ENCODE measurements at places on chromosomes 3 and 15.

DNA sequence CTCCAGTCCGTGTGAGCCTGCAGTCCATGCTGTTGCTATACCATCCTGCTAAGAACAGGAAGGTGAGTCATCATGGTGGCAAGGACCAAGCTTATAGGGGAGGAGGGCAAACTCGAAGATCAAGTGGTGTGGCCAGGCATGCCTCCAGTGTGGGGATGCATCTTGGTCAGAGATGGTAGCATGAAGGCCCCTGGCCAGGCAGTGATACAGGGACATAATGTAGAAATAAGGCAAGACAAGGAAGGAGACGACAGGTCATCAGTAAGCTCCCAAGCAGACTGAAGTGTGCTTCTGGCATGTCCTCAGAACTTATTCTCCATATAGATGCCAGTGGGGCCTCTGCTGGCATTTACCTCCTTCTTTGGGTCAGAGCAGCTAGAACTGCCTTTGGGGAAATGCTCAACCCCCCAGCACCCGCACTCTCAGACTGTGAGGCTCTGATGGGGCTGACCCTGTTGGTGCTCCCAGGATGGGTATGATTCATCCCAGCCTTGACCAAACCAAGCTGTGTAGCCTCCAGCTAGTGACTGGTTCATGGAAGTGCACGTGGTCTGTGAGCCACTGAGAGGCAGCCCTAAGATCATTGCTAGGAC is 52.5 kb upstream of the ATP2B2 start:
- DNase-seq: no peak

DNA sequence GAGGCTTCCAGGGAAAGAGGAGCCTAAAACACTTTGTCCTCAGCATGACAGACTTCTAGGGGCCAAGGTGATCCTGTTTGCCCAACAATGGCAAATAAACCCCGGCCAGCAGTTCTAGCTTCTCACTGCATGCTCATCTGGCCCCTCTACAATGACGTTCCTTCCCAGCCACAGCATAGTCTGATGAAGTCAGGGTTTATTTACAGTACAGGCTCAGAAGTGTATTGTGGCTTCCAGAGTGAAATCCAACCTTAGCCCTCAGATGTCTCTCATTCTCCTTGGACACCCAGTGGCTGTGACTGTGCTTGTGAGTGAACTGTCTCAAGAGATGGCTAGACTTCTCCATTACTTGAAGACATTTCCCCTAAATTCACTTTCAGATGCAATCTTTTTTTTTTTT is 40.8 kb downstream of the BFSP2 start:
- no peak for DNase-seq

- DNase-seq: no peak
Observed at GRCh38 chr3:148535001-148535400, 162.7 kb upstream of the AGTR1 start.

GRCh38 chr3:105255350-105255749 is 111.4 kb upstream of the ALCAM start:
- DNase-seq: no peak

- DNase-seq: no peak
Observed at GRCh38 chr3:57150113-57150581, 15.0 kb downstream of the IL17RD start.

- no peak for DNase-seq
Observed at GRCh38 chr3:99172736-99173657, 271.5 kb upstream of the DCBLD2 start.

- DNase-seq: no peak
Observed at GRCh38 chr3:32577174-32577573, 6.5 kb upstream of the DYNC1LI1 start.

- DNase-seq: no peak
Observed at GRCh38 chr3:47427866-47428265, 47.0 kb downstream of the PTPN23 start.

- no peak for DNase-seq
Observed at GRCh38 chr3:154040283-154040682, 80.9 kb upstream of the ARHGEF26 start.

DNA sequence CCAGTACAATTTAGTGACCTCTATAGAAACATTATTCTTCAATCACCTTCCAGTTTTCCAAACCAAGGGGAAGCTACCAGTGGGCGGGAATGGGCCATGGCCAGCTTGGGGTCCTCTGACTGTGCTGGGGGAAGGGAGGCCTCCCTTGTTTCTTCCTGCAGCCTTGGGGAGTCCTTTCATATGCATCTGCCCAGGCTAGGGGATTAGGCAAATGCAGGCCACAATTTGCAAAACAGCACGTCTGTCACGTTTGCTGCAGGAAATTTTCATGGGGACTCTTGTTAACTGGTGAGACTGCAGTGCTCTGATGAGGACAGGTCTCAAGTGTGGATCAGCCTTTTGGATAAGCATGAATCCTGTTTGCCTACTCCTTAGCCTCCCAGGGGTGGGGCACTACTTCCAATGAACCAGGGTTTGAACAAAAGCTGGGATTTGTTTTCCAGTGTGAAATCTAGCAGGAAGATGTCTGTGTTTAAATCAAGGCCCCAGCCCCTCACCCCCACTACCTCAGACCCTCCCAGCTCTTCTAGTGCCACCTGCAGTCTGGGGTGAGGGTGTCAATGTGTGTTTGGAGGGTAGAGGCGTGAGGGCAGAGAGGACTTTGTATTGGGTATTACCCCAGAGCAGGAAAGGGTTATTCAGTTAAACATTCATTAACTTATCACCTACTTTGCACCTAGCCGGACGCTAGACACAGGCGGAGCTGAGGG is 219.9 kb downstream of the OPA1 start:
- no peak for DNase-seq

- DNase-seq: no peak
Observed at GRCh38 chr3:194286375-194287146, 64.6 kb downstream of the CPN2 start.

DNA sequence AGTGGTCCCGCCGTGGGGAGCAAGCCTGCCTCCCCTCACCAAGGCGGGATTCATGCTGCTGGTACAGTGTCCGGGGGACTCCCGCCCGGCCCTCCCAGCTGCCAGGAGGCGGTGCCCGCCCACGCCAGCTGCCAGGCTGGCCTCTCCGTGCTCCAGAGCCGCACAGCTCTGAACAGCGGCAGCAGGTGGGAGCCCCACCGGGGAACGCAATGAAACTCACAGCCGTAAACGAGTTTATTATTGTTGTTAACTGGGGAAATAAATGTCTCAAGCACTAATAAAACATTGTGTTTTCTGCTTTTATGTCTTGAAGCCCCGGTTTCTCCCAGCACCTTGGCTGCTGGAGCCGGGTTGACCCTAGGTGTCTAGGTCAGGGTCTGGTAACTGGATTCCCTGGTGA is 317.7 kb upstream of the TLE3 start:
- DNase-seq: no peak

- no peak for DNase-seq
Observed at GRCh38 chr15:75531041-75531450, 48.1 kb downstream of the PTPN9 start.

DNA sequence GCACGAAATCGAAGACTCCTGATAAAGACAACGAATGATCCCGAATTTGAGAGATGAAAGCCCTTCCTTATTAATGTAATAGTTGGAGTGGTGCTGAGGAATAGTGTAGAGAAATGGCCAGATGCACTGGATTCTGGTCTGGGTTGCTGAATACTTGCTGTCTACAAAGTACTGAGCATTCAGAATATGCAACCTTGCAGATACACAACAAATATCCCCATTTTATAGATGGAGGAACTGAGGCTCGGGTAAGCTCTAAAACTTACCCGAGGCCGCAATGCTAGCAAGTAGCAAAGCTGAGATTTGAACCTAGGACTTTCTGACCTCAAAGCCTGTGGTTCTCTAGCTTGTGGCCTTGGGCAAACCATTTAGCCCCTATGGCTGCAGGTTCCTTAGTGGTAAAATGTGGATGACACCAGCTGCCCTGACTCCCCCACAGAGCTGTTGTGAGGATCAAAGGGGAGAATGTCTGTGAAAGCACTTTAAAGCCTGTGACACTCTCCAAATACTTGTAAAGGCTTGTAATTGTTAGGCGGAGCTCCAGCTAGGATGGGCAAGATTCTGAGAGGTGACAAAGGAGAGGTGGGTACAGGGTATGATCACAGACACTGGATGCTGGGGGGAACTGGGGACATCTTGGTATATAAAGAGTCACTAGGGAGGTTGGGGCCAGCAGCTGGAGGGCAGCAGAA is 39.8 kb downstream of the FOXB1 start:
- no peak for DNase-seq

GRCh38 chr3:119091936-119092677 is 53.9 kb upstream of the TEX55 start:
- no peak for DNase-seq

DNA sequence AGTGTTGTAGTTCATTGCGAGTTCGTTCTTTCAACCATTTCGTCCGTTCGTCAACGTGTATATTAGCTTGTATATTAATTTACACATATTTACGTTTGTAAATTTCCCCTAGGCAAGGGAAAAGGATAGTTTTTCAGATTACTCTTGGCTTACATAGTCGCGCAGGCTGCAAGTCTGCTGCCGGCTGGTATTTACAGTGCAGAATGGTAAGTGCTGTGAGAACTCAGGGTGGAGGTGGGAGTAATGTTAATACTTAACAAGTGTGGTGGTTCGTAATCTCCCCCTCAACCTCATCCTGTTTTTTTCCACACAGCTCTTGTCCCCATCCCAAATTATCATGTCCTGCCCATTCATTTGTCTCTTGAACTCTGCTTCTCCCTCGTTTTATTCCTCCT is 766 bp downstream of the FAM98B start:
- no peak for DNase-seq

GRCh38 chr15:83278191-83278590 is 6.3 kb downstream of the BNC1 start:
- no peak for DNase-seq

- no peak for DNase-seq
Observed at GRCh38 chr3:22988566-22988965, 214.6 kb upstream of the UBE2E2 start.

DNA sequence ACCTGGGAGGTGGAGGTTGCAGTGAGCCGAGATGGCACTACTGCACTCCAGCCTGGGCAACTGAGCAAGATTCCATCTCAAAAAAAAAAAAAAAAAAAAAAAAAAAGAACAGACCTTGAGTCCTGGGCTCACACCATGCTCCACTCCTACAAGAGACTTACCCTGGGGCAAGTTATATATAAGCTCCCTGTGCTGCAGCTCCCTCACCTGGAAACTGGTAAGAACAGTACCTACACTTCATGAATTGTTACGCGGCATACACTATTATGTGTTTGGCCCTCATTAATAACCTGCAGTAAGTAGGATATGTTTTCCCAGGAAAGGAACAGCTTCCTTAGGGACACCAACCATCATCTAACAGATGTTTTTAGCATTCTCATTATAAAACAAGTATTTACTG is 119.6 kb downstream of the FMN1 start:
- no peak for DNase-seq

DNA sequence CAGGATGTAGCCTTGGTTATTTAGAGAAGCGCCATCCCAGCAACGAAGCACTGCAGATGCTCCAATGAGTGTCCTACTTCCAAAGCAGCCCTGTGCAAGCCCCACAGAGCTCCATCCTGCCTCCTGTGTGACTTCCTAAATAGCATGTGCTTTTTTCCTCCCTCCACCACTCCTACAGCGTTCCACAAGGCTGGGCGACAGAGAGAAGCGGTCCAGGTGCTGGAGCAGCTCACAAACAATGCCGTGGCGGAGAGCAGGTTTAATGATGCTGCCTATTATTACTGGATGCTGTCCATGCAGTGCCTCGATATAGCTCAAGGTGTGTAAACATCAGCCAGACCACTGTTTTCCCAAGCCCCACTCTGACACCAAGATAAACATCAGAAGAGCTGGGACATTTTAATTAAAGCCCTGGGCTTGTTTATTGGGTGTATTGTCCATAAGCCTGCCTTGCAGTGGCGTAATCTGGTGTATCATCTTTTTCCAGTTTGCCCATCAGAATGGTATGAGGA is 22.2 kb upstream of the RHO start:
- no peak for DNase-seq

- DNase-seq: no peak
Observed at GRCh38 chr3:150978566-150979148, 6.1 kb upstream of the CLRN1 start.

- no peak for DNase-seq
Observed at GRCh38 chr3:55688154-55688553, 201.0 kb upstream of the WNT5A start.

DNA sequence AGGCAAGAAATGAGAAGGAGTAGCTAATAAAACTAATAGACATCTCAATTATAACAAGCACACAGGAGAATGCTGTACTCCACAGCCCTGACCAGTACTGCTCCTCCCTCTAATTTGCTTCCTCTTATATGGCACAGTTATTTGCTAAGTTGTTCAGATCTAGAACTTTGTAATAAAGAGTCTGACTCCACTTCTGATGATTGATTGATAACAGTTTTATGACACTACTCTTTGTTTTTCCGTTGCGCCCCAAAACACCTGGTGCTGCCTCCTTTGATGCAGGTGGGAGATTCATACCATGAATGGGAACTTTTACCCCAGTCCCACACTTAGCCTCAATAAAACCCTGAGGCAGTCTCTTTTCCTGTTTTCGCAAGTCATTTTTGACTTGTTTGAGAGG is 777.7 kb downstream of the GBE1 start:
- no peak for DNase-seq

DNA sequence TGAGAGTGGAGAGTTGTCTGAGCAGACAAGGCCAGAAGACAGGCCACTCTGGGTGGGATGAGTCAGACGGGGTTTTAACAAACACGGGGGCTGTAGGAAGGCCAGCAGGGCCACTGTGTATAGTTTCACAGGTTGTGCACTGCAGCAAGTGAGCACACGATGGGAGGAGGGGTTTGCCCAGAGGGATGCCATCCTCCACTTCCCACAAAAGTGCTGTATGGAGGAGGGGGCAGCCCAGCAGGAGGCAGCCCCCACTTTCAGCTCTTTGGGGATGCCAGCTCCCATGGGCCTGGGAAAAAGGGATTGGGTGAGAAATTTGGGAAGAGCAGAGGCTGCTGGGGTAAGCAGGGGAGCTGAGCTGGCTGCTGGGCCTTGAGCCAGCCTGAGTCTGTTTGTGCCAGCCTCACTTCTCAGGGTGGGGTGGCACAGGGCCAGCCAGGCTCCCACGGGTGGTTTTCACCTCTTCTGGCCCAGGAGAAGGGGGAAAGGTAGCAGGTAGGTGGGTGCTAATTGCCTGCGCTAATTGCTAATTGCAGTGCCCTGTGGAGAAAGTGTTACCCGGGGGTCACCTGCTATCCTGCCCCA is 6.7 kb downstream of the ZBTB47 start:
- no peak for DNase-seq

DNA sequence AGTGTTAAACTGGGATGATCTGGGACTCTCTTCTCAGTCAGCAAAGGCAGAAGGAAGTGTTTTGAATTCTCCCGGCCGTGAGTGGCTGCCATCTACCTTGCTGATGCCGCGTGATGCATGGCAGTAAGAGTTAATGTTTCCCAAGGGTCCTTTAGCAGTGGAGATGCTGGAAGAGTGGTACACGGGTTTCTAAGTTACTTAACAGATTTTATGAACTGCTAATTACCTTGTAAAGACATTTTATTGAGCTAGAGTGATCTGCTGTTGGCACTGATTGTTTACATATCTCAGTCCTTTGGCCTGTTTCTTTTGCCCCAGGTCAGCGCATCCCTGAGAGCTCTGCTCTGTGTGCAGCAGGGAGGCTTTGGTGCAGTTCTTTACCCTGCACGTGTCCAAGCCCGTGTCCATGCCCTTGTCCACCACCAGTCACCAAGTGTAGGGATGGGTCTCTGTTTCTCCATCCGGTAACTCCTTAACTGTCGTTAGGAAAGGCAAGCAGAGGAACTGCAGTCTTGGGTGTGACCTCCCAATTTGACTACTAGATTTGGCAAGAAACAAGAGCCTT is 172.3 kb downstream of the SLCO3A1 start:
- DNase-seq: no peak

GRCh38 chr3:72862314-72863090 is 14.3 kb upstream of the SHQ1 start:
- DNase-seq: no peak
